ENCODE measurements at places on chromosomes 3 and 15. TPM values are rescaled to one million over a fixed set of nuclear protein-coding genes. Genes with fewer than 3 reads are reported as not detected.

RBM6 gene
- polyA plus RNA-seq: 76.2 TPM

DNA sequence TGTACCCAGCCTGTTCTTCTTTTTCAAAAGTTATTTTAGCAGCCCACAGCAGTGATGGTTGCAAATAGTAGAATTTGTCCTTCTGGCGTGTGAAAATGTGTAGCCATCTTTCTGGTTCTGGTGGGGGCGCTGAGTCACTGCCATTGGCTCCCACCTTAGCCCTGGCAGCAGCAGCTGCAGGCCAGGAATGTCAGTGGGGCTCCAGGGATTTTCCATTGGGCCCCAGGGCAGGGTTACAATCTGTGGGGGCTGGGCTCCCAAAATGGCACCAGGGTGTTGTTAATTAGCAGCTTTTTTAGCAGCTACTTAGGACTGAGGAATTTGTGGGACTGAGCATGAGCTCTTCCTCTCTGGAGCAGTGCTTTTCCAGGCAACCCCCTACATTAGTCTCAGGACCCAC is 38.9 kb downstream of the TOPAZ1 start:
- DNase-seq: peak; percentile 19

CGNL1 gene
- 19.4 TPM for polyA plus RNA-seq

DNA sequence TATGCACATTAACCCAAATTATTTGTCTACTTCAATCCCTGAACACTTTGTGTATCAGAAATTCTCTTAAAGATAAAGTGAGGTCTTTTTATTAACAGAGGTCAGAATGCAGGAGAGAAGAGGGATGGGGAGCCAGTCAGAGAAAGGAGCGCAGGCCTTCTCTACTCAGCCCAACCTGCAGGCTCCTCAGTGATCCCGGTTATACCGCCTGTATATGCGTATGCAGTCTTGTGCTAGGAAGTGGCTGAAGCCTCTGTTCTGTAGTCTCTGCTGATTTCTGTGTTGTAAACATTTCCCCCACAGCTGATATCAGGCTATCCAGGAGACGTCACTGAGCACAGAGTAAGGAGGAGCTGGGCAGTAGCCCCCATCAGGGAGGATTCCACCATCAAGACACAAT is 57.9 kb downstream of the ABHD5 start:
- no peak for DNase-seq

GOLGA8S gene
- 0.05 TPM for polyA plus RNA-seq

DNA sequence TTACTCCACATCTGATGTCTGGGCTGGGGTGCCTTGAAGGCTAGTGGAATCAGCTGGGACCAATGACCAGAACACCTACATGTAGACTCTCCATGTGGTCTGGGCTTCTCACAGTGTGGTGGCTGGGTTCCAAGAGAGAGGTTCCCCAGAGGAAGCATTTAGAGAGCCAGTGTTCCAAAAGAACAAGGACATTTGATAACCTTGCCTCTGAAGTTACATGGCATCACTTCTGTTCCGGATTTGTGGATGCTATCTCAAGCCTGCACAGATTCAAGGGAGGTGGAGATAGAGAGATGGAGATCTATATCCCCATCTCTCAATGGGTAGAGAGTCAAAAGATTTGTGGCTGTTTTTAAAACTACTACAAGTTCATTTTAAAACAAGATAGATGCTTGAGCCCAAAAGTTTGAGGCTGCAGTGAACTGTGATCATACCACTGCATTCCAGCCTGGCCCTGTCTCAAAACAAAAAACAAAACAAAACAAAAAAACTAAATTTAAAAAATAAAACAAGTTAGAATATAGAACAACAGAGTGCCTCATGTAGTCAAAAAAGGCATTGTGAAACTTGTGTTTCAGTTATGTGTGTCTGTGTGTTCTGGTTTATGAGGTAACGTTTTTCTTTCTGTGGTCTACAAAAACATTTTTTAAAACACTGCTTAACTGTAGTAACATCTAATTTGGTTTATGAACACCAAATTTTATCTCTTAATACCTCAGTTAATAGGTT is 44.8 kb downstream of the PDE8A start:
- DNase-seq: no peak

DNA sequence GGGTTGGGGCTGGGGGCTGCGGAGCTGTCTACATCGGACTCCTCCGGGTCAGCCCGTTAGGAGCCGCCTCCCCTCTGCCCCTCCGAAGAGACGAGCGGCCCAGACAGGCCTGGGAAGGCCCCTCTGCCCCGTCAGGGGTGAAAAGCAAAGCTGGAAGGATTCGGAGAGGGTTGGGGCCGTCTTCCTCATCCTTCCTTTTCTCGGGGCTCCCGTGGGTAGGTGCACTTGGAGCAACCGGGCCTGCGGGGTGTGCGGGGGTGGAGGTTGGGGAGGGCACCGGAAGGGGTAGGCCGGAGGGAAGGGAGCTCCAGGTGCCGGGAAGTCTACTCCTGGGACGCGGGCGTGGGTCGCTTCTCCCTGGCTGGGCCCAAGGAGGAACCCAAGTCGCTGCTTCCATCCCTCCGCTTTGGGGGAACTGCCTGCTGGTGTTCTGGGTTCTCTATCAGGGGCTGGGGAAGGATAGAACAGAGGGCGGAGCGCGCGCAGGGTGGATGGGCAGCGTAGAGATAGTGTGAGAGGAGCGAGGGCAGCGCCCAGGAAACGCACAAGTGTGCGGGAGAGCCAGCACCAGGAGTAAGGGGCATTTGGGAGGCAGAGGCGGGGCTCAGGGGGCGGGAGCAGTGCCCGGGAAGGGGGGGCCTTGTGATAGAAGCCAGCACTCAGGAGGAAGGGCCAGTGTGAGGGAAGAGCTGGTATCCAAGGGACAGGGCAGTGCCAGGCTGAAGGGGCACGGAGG is 590 bp downstream of the POLR2H start:
- peak; percentile 54 for DNase-seq

CPNE9 gene
- 6.2 TPM for polyA plus RNA-seq

GRCh38 chr3:14569474-14570000 is 29.4 kb upstream of the GRIP2 start:
- no peak for DNase-seq

DNA sequence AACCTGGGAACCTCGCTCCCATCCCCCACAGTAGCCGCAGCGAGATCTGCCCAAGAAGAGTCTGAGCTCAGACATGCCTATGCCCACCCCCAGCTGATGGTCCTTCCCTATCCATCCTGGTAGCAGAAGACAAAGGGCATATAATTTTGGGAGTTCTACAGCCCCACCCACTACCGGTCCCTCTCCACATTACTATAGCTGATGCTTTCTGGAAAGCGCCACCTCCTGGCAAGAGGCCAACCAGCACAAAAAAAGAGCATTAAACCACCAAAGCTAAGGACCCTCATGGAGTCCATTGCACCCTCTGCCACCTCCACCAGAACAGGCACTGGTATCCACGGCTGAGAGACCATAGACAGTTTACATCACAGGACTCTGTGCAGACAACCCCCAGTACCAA is 168.4 kb downstream of the MEGF11 start:
- peak; percentile 62 for DNase-seq

FRMD5 gene
- 4.4 TPM for polyA plus RNA-seq

- peak; percentile 55 for DNase-seq
These were observed 347.0 kb downstream of the NEK10 start for GRCh38 chr3:27022096-27022761.

DNA sequence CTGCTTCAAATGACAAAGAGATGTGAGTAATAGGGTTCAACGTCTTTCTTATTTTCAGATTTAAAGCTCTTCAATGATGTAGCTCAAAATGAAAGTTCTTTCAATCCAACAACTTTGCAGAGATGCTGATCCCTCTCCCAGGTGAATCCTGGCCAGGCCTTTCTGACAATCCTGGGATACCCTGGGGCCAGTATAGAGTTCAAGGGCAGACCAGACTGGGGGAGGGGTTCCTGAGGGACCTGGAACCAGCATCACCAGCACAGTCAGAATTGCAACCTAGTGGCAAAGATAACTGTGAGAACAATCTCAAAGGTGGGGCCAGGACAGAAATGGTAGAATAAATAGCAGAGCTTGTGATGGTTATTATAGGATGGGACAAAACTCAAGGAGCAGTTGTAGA is 19.7 kb upstream of the NCK1 start:
- peak; percentile 25 for DNase-seq

Data from GM23338 (cell line).